Caco-2 (cell line): ENCODE measurements at places on chromosomes 13 and 19. TPM values are rescaled to one million over a fixed set of nuclear protein-coding genes. Genes with fewer than 3 reads are reported as not detected.

ZNF69 gene
- 6.4 and 7.5 TPM in 2 replicates for total RNA-seq

MARK4 gene
- total RNA-seq: 30.3 and 33.4 TPM in 2 replicates

ERVV-1 gene
- not detected in 2 replicates for total RNA-seq

ZNF253 gene
- 6.4 and 7.1 TPM in 2 replicates for total RNA-seq

LGALS4 gene
- total RNA-seq: 1.6 and 2.2 TPM in 2 replicates

JSRP1 gene
- not detected in 2 replicates for total RNA-seq

DNA sequence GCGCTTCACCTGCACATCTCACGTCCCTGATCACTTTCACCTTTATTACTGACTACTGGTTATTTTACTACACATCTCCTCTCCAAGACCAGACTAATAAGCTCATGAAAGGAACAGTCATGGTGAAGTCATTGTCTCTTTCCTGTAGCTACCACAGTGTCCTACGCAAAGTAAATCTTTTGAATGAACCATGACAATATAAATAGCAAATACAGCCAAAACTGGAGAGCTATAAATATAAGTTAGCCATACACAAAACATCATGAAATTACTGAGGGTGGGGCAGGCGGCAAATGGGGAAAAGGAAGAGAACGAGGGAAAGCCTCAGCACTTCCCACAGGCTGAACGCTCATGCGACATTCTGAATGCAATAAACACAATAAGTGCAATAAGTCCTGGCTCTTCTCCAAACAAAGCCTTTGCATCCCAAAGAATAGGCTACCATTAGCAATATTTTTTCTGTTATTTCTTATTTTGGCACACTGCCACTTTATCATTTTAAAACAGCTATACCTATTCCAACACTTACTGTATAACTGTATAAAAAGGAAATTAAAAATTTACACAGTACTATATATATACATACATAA, 62.5 kb downstream of the TUBGCP3 start:
- DNase-seq: no peak

- DNase-seq: no peak
Measured at GRCh38 chr13:97235549-97236231, 13.6 kb downstream of the MBNL2 start.

GRCh38 chr13:85575110-85575509, 224.1 kb downstream of the SLITRK6 start:
- DNase-seq: no peak

GRCh38 chr19:53942001-53942786, 20.5 kb upstream of the CACNG8 start:
- DNase-seq: no peak

DNA sequence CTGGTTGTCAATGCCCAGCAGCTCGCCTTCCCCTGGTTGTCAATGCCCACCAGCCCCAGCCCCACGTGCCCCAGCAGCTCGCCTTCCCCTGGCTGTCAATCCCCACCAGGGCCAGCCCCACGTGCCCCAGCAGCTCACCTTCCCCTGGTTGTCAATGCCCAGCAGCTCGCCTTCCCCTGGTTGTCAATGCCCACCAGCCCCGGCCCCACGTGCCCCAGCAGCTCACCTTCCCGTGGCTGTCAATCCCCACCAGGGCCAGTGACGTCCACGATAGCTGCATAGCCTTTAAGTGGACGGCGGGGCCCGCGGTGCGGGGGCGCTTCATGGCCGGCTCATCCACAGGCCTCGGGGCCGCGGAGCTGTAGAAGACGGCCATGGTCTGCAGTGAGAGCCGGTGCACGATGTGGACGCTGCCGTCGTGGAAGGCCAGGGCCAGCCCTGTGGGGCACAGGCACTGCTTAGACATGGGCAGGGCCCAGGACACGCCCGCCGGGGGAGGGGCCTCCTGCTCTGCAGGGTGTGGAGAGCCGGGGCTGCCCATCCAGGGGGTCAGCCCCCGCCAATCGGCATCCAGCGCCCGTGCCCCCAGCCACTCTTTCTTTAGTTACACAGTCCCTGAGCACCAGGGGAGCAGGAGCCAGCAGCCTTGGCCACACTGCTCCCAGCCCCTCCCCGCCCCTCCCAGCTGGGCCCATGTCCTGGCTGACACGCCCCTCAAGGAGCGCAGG, 13.1 kb downstream of the MED16 start:
- no peak for DNase-seq

GRCh38 chr19:41000310-41000737, 9.2 kb downstream of the CYP2B6 start:
- DNase-seq: no peak

GRCh38 chr19:34308381-34309367, 54.3 kb downstream of the GARRE1 start:
- no peak for DNase-seq

GRCh38 chr13:38951525-38952313, 38.9 kb downstream of the STOML3 start:
- DNase-seq: no peak

DNA sequence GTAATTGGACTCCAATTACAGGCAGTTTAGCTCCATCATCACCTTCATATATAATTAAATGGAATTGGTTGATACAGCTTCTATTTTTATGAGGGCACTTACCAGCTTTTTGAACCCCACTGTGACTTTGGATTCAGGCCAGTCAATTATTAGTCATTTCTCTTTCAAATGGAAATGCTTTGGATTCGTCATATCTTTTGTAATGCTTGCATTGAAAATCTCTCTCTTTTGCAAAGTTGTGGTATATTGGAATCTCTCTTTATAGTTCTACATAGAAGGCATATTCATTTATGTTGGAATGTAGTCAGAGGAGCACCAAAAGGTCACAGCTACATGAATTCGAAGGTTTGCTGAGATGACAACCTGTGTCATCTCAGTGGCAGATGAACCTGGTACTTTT, 1074.3 kb upstream of the SLC10A2 start:
- DNase-seq: no peak

DNA sequence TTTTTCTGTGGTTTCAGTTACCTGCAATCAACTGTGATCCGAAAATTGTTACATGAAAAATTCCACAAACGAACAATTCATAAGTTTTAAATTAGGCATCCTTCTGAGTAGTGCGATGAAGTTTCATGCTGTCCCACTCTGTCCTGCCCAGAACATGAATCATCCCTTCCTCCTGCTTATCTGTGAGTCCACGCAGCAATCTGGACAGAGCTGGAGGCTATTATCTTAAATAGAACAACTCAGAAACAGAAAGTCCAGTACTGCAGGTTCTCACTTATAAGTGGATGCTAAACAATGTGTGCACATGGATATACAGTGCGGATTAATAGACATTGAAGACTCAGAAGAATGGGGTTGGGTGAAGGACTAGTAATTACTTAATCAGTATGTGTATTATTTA, 583.7 kb upstream of the SPRY2 start:
- no peak for DNase-seq

- no peak for DNase-seq
Measured at GRCh38 chr19:23925285-23925684, 10.6 kb downstream of the ZNF726 start.

- no peak for DNase-seq
Measured at GRCh38 chr19:53396525-53396868, 1.5 kb downstream of the ZNF765 start.

DNA sequence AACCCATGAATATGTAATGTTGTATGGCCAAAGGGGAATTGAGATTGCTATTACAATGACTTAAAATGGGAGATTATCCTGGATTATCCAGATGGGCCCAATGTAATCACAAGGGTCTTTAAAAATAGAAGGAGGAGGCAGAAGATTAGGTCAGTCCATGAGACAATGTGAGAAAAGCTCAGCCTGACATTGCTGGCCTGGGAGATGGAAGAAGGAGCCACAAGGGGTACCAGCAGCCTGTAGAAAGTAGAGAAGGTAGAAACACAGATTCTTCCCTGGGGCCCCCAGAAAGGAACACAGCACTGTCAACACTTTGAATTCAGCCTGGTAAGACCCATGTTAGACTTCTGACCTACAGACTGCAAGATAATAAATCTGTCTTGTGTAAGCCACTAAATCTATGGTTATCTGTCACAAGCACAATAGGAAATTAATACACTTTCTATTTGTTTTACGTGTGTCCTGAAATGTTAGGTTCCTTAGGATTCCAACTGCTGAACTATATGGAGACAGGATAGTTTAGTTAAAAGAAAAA, 132.9 kb upstream of the SERP2 start:
- no peak for DNase-seq

- DNase-seq: no peak
Measured at GRCh38 chr19:56084835-56085536, 36.1 kb downstream of the ZNF787 start.

- no peak for DNase-seq
Measured at GRCh38 chr19:56933014-56933705, 92.6 kb upstream of the PEG3 start.

- DNase-seq: no peak
Measured at GRCh38 chr13:113452942-113453901, at the start of gene ADPRHL1. Gene ADPRHL1 (minus strand): TSS chr13:113453488. CDS start chr13:113453437, 51 bp downstream.

- DNase-seq: no peak
Measured at GRCh38 chr19:11446652-11447301, 11.3 kb downstream of the PRKCSH start.

DNA sequence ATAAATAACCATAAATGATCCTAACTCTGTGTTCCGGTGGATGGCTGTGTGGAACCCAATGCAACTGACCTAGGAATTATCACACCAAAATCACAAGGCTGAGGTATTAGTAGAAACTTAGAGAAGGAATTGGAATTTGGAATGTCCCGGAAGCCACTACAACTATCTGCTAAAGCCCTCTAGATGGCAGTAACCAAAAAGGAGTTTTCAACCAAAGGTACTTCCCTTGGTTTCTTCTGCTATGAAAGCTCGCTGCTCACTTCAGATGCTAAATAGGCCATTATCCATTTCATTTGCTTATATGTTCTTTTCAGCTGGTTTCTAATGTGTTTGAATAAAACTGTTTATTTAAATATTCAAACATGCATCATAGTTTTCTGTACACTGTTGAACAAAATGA, 1589.1 kb upstream of the SPRY2 start:
- DNase-seq: peak; percentile 26

GRCh38 chr19:53102756-53103233, 427 bp downstream of the ZNF160 start:
- peak; percentile 47 for DNase-seq

DNA sequence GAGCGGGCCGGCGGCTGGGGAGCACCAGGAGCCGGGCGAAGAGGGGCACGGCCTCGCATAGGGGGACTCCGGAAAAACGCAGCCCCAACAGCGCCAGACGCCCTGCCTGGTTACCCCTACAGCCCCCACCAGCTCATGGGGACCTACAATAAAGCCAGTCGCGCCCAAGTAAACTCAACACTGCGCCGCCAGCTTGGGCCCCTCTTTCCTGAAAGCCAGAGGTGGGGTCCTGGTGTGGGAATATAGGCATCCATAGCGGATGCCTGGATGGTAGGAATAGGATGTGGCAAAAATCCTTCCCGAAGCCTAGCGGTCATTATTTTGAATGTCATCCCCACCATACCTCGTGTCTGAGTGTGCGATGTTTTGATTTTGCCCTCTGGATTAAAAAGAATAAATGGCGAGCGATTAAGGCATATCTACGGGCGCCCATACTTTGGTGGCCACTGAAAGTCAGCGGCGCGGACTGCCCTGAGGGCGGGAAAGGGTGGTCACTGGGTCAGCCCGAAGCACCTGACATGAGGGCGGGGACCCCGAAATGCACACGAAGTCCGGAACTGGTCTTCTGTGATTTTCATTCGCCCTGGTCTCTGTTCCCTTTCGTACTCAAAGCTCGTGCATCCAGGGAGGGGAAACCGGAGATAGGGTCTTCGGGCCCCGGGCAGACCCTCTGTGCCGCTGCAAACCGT, at the start of the genes NHLRC3 and PROSER1:
Gene NHLRC3 (plus strand): TSS at position 577 of the 689 bp plus-strand sequence. CDS start 184 bp downstream, outside the sequence.
Gene PROSER1 (minus strand): TSS at position 210 of the 689 bp plus-strand sequence. CDS start 847 bp downstream, outside the sequence.
- DNase-seq: peak; percentile 93

- DNase-seq: no peak
Measured at GRCh38 chr13:99700468-99700867, 199.2 kb downstream of the TM9SF2 start.

GRCh38 chr19:3975144-3975543, 4.2 kb upstream of the DAPK3 start:
- DNase-seq: no peak
